ENCODE measurements at places on chromosomes 3 and 15. TPM values are rescaled to one million over a fixed set of nuclear protein-coding genes. Genes with fewer than 3 reads are reported as not detected.

Gene PTH1R
- 0.18 TPM for total RNA-seq

Gene SERPINI2
- not detected for total RNA-seq

Gene SAXO2
- not detected for total RNA-seq

Gene SCN11A
- total RNA-seq, result not detected

Gene GP9
- total RNA-seq, result not detected

Gene HYAL3
- 2.2 TPM for total RNA-seq

Gene MYRIP
- not detected for total RNA-seq

Gene NOX5
- total RNA-seq, result not detected

Gene STIMATE
- 7.5 TPM for total RNA-seq

Gene CLDN18
- total RNA-seq, result not detected

Data from IMR-90 (cell line).